ENCODE measurements at places on chromosomes 12 and 14. TPM values are rescaled to one million over a fixed set of nuclear protein-coding genes. Genes with fewer than 3 reads are reported as not detected.

PARPBP gene
- 1.2 TPM for total RNA-seq

OR8S1 gene
- not detected for total RNA-seq

TEX52 gene
- not detected for total RNA-seq

CERS5 gene
- 37.9 TPM for total RNA-seq

ARMH4 gene
- 10.0 TPM for total RNA-seq

EPYC gene
- total RNA-seq, result not detected

REP15 gene
- total RNA-seq, result 0.95 TPM

CLEC4C gene
- total RNA-seq, result not detected

KCNH5 gene
- 0.03 TPM for total RNA-seq

LRP1 gene
- total RNA-seq, result 241 TPM

LRFN5 gene
- 2.8 TPM for total RNA-seq

APOLD1 gene
- 8.0 TPM for total RNA-seq

BDKRB1 gene
- total RNA-seq, result 4.1 TPM

CLEC6A gene
- not detected for total RNA-seq

SMOC1 gene
- 3.1 TPM for total RNA-seq

GMFB gene
- total RNA-seq, result 27.9 TPM

CACNA1C gene
- 19.3 TPM for total RNA-seq

COCH gene
- total RNA-seq, result 0.37 TPM

P2RX7 gene
- total RNA-seq, result 7.7 TPM

ZNF605 gene
- 17.7 TPM for total RNA-seq

NAV3 gene
- total RNA-seq, result 31.7 TPM

WASHC4 gene
- 70.8 TPM for total RNA-seq

KCNH3 gene
- total RNA-seq, result 22.6 TPM

CLEC7A gene
- 10.8 TPM for total RNA-seq

GPRC5D gene
- total RNA-seq, result not detected

LMO3 gene
- 8.1 TPM for total RNA-seq

TAMALIN gene
- total RNA-seq, result 23.9 TPM
